ENCODE measurements at places on chromosomes 1 and 21.
A peak's percentile ranks its signal among the peaks of the same experiment; 100 is the strongest.

- DNase-seq: no peak
These were observed 125.3 kb upstream of the ETS2 start for GRCh38 chr21:38680401-38680800.

DNA sequence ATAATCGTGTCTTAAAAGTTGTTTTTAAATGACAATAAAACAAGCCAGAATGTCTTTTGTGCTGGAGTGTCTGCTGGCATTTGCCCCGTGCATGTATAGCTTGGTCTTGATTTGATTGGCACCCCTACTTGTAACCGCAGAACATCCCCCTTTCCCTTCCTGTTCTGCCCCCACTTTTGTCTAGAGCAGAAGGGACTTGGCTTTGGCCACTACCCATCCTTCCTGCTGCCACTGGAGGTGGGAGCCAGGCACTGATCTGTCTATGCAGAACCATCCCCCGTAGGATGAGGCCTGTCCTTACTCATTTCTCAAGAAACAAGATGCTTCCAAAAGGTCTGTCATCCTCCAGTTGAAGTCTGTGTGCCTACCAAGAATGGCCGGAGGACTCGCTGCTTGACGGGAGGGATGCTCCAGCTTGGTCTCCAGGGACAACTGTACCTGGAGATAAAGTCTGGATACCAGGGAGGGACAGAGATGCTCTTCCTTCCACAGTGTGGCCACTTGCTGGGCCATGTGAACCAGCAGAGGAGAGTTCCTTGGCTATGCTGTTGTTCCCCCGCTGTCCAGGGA lies 1.1 kb upstream of the SLC27A3 start:
- no peak for DNase-seq

GRCh38 chr21:37364722-37365121 lies 1.9 kb upstream of the DYRK1A start:
- DNase-seq: no peak

GRCh38 chr1:243495442-243496186 lies 239.8 kb downstream of the SDCCAG8 start:
- DNase-seq: no peak

- DNase-seq: no peak
These were observed 15.8 kb upstream of the TBCE start for GRCh38 chr1:235351441-235351840.

- no peak for DNase-seq
These were observed 411.2 kb upstream of the CAMK1G start for GRCh38 chr1:209172286-209172685.

DNA sequence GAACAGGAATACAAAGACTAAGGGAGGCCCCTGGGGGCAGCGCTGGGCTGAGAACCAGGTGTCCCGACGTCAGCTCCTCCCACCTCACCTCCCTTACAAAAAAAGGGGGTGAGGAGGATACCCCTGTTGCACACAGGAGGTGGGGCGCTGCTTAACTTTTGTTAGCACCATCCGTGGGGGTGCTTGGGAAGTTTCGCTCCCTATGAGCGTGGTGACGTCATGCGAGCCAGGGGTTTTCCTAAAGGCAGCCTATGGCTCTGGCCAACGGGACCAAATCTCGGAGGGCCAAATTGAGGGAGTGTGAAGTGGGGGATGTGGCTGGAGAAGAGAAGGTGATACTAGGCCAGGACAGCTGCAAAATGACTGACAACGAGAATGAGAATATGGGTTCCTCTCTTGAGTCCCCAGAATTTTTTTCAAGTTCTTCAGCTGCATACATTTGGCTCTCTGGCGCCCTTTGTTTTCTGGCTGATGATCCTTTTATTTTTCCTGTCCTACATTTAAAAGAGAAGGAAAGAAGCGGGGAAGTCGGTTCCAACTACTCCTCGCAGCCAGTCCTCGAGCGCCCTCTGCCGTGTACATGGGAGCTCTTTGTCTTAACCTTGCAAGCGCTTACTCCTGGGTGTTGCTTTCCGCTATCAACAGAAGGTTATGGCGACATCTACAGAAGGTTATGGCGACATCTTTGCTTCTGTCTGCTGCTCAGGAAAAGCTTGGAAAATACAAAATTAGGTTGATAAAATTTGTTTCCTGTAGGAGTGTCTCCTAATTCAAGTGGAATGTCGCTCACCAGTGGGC lies 48.0 kb upstream of the ZC3H11B start:
- peak; percentile 81 for DNase-seq

DNA sequence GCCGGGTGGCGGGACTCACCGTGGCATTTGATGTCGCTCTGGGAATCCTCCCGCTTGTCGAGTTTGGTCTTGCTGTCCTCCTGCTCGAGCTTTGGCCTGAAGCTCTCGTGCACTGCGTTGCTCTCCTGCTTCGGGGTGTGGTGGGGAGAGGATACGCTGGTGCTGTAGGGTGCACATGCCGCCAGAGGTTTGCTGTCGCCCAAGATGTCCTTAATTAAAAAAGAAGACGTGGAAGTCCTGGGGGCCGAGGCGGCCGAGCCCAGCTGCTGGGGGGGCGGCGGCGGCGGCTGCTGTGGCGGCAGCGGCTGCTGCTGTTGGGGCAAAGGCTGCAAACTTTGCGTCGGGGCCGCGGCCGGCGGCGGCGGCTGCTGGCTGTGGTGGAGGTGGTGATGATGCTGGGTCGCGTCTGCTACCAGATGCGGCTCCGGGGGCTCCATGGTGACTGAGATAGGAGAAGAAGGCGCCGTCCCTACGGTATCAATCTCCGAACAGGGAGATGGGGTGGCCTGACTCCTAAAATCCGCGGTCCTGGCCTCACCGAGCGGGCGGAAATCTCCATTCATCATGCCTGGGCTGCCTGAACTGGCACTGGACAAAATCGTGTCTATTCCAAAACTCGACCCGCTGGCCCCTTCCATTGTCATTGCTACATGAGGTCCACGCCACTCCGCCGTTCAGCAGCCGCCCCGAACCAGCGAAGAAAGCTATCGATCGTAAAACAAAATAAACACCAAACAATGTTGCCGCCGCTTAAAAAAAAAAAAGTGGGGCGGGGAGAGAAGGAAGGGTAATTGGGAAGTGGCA lies at the start of gene BARHL2:
Gene BARHL2 (minus strand): TSS at position 751 of the 804 bp plus-strand sequence. CDS start 107 bp downstream, at position 644.
- no peak for DNase-seq

- no peak for DNase-seq
These were observed 77.4 kb downstream of the APP start for GRCh38 chr21:26093122-26093521.

- DNase-seq: no peak
These were observed 213.4 kb downstream of the APP start for GRCh38 chr21:25956993-25957714.

DNA sequence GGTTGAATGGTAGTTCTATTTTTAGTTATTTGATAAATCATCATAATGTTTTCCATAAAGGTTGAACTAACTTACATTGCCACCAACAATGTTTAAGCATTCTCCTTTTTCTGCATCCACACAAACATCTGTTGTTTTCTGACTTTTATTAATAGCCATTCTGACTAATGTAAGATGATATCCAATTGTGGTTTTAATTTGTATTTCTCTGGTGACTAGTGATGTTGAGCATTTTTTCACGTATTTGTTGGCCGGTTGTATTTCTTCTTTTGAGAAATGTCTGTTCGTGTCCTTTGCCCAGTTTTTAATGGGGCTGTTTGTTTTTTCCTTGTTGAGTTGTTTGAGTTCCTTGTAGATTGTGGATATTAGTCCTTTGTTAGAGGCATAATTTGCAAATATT lies 24.6 kb upstream of the SLC35F3 start:
- DNase-seq: no peak
